ENCODE measurements at places on chromosomes 6 and 20.

DNA sequence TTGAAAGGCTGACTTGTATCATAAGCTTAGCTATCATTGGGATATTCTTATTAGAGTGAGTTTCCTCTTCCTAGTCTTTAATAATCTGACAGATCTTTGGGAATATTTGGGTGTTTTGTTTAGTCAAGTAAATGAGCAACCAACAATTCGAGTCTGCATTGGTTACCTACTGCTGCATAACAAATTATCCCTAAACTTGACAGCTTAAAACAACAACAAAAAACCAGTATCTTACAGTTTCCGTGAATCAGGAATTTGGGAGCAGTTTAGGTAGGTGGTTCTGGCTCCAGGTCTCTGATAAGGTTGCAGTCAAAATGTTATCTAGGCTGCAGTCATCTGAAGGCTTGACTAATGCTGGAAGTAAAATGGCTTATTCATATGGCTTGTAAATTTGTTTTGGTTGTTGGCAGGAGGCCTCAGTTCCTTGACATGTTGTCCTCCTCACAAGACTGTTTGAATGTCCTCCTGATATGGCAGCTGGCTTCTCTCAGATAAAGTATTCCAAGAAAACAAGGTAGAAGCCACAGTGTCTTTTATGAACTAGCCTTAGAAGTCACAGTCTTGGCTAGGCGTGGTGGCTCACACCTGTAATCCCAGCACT is 7.2 kb downstream of the GTF3C6 start:
- no peak for DNase-seq

DNA sequence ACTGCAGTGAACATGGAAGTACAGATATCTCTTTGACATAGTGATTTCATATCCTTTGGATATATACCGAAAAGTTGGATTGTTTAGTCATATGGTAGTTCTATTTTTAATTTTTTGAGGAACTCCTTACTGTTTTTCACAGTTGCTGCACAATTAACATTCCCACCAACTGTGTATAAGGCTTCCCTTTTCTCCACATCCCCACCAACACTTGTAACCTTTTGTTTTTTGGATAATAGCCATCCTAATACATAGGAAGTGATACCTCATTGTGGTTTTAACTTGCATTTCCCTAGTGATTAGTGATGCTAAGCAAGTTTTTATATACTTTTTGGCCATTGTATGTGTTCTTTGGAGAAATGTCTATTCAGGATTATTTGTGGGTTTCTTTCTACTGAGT is 45.1 kb upstream of the TENT5A start:
- DNase-seq, result no peak

DNA sequence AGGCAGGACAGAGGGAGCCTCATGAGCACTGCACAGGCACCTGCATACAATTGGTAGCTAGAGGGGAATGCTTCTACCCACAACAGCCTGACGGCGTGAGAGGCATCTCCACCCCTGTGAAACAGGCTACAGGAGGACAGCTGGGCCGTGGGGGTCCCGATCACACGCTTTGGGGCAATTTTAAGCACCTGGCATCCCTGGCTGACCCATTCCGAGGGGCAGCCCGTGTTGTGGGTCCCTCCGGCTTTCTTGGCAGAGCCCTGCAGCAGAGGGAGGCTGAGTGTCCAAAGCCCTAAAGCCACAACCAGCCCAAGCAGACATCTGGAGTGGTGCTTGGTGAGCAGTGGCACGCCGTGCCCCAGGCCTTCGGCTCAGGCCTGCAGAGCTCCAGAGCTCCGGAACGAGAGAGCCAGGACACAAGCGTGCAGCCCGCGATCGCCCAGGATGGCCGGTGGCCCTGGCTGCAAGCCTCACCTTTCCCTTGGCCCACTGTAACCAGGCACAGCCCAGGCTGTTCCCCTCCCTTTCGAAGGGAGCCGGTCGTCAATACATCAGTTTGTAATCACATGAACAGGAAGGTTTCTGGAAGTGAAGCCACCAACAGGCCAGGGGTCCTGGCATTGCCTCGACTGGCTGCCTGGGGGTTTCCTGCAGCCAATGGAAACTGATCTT is 81.4 kb downstream of the DLL1 start:
- no peak for DNase-seq

- no peak for DNase-seq
Measured at GRCh38 chr6:98547634-98548033, 286.7 kb upstream of the POU3F2 start.

DNA sequence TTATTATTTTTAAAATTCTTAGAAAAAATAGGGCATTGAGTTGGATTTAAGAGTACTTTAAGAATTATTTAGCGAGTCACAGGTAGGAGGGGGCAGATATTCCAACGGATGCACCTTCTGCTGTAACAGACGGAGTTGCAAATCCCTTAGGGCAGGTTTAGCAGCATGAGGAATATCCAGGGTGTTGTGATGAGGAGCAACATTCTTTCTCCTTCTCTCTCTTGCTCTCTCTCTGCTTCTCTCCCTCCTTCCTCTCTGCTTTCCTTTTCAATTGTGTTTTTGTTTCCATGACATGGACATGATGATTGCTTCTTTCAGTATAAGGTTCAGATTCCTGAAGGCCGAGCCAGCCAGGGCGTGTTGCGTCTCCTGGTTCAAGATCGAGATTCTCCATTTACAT is 28.9 kb downstream of the CDH26 start:
- DNase-seq, result no peak

DNA sequence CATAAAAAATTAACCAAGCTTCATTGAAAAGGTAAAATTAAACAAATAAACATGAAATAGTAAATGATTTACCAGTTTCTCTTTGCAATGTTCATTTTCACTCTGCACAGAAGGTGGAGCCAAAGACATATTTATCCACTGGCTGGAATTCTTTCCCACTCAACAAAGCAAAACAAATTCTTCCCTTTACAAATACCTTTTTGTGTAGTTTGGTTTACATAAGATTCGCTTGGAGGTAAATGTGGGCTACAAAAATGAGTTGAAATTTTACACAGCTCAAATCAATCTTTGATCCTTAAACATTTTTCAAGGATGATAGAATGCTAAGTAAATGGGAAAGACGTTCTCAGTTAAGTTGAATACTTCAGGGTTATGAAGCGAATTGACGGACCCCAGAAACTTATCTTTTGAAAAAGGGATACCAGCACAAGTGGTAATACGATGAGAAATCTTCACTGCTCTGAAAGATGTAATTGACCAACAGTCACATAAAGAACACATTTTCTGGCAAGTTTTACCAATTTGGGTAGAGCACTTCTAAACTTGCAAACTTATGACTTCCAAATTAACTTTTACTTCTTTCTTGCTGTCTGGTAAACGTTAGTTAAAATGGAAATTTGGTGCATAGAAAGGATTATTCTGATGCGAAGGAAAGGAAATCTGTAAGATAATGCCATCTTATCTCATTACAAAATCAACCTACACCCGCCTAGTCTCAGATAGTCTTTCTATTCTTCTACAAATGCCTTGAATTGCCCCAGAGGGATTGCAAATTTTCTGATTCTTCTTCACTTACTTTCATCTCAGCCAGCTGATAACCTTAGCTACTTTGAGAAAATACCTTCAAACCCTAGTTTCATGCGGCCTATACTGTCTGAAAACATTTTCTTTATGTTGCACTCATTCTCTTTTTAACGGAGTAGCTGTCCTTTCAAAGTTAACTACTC is 4.7 kb upstream of the GJA1 start:
- DNase-seq, result peak; percentile 56

DNA sequence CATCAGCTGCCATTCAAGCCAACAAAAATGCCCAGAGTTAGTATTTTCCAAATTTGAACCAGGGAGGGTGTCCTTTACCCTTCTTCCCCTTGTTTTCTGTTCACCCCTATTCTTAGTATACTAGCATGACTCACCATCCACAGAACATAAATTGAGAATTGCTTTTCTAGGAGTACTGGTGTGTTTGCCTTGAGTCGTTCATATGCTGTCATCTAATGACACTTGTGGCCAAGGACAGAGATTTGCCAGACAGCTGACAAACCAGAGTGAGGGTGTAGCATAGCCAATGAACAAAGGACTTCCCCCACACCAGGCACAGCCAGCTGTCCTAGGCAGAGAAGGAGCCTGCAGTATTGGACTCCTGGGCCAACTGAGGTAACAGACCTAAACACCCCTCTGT is 62.2 kb downstream of the FILIP1 start:
- DNase-seq, result no peak

- DNase-seq, result no peak
Measured at GRCh38 chr6:39908838-39909583, 25.3 kb downstream of the MOCS1 start.

DNA sequence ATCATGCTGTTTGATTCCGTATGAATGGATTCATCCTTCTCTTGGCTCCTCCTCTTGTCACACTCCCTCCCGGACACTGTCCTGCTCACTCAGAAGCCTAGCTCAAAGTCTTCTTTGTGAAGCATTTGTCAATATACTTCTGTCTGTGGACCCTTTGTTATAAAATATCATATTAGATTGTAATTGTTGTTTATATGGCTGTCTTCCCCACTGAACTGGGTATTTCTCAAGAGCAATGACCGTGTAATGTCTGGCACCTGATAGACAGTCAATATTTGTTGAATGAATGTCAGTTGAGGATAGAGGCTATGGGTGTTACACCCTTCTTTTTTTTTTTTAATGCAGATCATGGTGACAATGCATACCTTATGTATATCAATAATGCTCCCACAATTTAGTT is 335.3 kb downstream of the SOX4 start:
- no peak for DNase-seq

- DNase-seq, result no peak
Measured at GRCh38 chr6:169188475-169188874, 65.2 kb downstream of the THBS2 start.

- no peak for DNase-seq
Measured at GRCh38 chr6:35082046-35082732, 59.0 kb downstream of the TCP11 start.

- no peak for DNase-seq
Measured at GRCh38 chr6:50116797-50117542, 67.2 kb upstream of the DEFB112 start.

- DNase-seq, result no peak
Measured at GRCh38 chr20:53623134-53623453, 29.5 kb upstream of the ZNF217 start.

- DNase-seq, result no peak
Measured at GRCh38 chr6:71707059-71707458, 179.3 kb upstream of the RIMS1 start.

DNA sequence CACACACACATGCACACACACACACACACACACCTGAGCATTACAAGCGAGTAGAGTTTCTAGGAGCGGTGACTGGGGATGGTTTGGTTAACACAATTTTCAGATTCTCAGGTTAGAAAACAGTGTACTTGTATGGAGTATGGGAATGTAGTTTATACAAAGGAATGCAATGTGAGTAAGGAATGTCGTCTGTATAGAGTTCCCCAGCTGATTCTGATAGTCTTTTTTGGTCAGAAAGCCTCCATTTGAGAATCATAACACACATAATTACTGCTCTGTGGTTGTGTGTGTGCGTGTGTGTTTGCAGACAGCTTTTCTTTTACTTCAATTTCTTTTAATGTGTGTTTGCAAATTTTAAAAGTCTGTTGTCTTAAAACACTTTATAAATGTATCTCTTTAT is 93.2 kb downstream of the MYO6 start:
- DNase-seq, result no peak

GRCh38 chr6:85775883-85776282 is 133.2 kb upstream of the SYNCRIP start:
- DNase-seq, result no peak

DNA sequence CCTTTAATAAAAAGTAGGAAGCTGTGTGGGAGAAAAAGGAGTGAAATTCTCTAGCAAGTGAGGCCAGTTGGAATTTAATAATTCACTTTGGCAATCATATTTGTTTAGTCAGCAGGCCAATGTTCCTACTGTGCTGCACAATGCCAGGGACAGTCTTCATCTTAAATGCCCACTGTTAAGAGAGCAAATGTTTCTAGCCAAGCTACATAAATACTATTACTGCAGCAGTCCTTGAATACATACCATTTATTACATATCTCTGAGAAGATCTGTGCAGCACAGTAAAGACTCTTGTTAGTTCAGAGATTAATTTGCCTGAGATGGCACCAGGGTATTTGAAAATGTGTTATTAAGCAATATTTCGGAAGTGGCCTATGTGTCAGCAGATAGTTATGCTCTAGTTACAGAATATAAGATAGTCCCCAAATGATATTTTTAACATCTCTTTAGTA is 105.4 kb downstream of the OGFRL1 start:
- DNase-seq, result no peak

GRCh38 chr6:30942338-30943060 is 1.7 kb downstream of the MUCL3 start:
- DNase-seq, result no peak

DNA sequence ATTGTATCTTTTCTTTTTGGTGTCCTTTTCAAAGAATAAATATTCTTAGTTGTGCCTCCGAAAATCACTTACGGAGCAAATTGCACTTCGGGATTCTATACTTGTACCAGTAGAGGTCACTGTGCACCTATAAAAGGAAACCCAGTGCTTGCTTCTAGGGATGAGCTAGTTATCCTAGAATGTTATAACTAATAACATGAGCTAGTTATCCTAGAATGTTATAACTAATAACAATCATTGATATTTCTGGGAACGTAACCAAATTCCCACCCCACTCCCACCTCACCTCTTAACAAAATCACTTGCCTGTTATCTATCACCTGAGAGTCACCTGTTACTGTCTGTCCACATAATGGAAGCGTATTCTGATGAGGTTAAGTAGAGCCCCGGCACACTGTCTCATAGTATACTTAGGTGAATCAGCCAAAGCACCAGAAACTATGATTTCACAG is 126.9 kb upstream of the TIAM2 start:
- peak; percentile 51 for DNase-seq

Measured in NCI-H1105 treated with DMSO at 0.1 percent for 48 hours (cell line).